ENCODE measurements at places on chromosomes 3 and 15. TPM values are rescaled to one million over a fixed set of nuclear protein-coding genes. Genes with fewer than 3 reads are reported as not detected.

The TOPBP1 gene
- 13.7 TPM for total RNA-seq

The CADM2 gene
- total RNA-seq, result not detected

The TTLL13 gene
- total RNA-seq, result 0.17 TPM

The NEO1 gene
- total RNA-seq, result 11.0 TPM

The PLIN1 gene
- total RNA-seq, result 0.31 TPM

The GOLGA6L10 gene
- 4.8 TPM for total RNA-seq

The CCNB2 gene
- 2.8 TPM for total RNA-seq

The CYP11A1 gene
- not detected for total RNA-seq

The MAGI1 gene
- total RNA-seq, result 15.2 TPM

The GOLGA8T gene
- not detected for total RNA-seq

The WDR49 gene
- total RNA-seq, result 0.67 TPM

The JMJD7 gene
- 22.3 TPM for total RNA-seq

The SLITRK3 gene
- total RNA-seq, result not detected

The CD96 gene
- 0.16 TPM for total RNA-seq

The ARL14 gene
- total RNA-seq, result 0.17 TPM
